ENCODE measurements at places on chromosomes 12 and 14. TPM values are rescaled to one million over a fixed set of nuclear protein-coding genes. Genes with fewer than 3 reads are reported as not detected.

Gene PTCSC3
- polyA plus RNA-seq = not detected

Gene INHBE
- not detected for polyA plus RNA-seq

Gene GNPNAT1
- 3.4 TPM for polyA plus RNA-seq

Gene GRIN2B
- 0.04 TPM for polyA plus RNA-seq

Gene SLC2A13
- polyA plus RNA-seq = 1.2 TPM

Gene GNB3
- 0.94 TPM for polyA plus RNA-seq

Gene DDIT3
- 43.4 TPM for polyA plus RNA-seq

Gene RTL1
- polyA plus RNA-seq = not detected

Gene PMCH
- polyA plus RNA-seq = 0.80 TPM

- no peak for DNase-seq
Measured at GRCh38 chr12:118065380-118065779, 4.4 kb upstream of the WSB2 start.

DNA sequence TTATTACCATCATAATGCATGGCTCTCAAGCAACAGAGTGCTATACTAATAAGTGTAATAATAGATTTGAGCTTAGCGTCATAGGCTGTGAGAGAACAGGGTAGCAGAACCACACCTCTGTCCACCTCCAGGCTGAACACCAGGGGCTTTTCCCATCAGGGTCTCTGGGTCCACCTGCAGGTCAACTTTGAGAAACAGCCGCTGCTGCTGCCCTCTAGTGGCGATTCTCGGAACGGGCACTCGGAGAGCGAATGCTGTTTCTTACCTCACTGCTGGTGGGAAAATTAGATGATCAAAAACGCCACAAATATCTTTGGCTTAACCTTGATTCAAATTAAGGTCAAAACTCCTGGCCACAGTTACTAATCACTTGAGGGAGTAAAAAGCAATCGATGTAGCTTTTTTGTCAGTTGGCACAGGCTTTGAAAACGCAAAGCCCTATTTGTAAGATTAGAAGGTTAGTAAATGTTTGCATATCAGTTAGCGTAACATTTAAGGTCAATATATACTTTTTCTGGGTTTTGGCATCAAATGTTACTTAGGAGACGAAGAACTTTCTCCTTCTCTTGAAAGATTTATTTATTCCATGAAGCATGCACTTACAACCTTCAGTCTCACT, 127.9 kb upstream of the TMEM132D start:
- peak; percentile 80 for DNase-seq

- peak; percentile 14 for DNase-seq
Measured at GRCh38 chr14:96589577-96589976, 87.4 kb downstream of the PAPOLA start.

DNA sequence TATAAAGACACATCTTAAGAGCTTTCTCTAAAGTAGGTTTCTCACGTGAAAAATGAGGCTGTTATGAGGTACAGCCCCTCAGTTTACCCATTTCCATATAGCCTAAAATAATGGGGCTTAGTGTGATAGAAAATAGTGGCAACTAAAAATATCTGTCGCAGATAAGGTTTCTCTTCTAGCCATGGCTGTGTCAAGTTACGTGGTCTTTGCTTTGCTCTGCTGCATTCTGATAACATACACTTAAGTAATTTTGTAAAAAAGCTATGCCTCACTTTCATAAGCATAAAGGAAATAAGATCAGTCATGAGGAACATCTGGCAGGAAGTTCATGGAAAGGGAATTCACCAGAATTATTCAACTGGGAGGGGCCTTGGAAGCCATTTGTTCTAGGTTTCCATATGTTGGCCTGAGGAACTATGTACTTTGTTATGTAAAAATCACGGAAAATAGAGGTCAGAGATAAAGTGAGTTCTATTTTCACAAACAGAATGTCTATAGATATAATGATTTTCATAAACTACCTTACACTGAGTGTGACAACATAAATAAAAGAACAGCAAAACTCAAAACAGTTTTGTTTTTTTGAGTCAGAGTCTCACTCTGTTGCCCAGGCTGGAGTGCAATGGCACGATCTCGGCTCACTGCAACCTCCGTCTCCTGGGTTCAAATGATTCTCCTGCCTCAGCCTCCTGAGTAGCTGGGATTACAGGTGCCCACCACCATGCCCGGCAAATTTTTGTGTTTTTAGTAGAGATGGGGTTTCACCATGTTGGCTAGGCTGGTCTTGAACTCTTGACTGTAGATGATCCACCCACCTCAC, 195.6 kb upstream of the KRR1 start:
- DNase-seq = no peak

- DNase-seq = no peak
Measured at GRCh38 chr12:44968965-44969364, 81.9 kb downstream of the DBX2 start.

- no peak for DNase-seq
Measured at GRCh38 chr12:18224745-18225144, 36.6 kb upstream of the PIK3C2G start.

GRCh38 chr12:123962513-123962912, 10.1 kb downstream of the CCDC92 start:
- DNase-seq = no peak

- DNase-seq = peak; percentile 60
Measured at GRCh38 chr12:131218026-131218922, 264.6 kb downstream of the ADGRD1 start.

DNA sequence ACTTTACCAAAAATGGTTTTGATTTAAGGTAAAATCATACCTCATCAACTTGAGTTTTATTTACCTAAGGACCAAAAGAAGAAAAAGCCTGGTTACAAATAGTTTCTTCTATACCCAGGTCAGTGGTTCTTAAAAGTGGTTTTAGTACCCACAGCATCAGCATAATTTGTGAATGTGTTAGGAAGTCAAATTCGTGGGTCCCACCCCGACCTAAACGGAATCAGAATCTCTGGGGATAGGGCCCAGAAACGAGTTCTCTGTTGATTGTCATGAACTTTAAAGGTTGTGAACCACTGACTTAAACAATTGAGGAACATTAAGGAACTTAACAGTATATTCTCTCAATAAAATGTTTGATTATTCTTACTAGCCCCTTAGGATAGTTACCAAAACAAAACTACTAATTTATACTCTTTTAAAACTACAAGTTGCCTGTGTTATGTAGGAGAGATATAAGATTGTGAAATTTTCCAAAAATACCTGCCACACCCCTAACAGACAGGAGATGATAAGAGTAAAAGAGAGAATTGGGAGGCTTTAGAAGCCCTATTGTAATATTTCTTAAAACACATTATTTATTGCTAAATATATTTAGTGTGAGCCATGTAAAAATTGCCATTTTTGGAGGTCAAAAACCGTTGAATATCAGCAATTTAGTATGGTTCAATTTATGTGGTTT, 669 bp upstream of the SLC25A21 start:
- no peak for DNase-seq

DNA sequence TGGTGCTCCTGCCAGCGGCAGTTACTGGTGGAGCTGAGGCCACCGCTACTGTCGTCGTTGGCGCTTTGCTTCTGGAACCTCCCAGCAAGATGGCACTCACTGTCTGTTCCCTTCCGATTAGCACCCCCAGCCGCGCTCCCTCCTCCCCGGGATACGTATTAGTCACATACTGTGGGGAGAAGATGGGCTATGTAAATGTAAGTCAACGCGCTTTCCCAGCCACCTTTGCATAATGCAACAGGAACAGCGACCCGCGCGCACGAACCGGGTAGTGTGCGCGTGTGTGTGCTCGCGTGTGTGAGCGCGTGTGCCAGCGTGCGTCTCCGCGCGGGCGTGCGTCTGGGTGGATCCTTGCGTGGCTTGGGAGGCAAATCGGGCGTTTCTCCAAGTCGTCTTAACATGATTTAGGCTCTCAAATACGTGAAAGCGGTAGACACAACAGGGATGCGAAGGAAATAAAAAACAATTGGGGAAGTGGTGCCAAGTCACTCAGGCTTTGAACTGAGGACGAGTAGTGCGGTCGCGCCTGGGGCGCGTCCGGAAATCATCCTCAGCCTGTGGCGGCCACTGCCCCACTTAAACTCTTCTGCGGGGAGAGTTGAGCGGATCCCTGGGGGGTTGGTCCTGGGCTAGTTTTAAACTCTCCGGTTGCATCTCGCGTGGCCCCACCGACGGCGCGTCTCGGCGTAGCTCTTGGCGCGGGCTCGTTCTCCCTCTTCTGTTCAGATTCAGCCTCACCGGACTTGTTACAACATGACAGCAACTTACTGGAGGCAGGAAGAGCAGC, 1.8 kb downstream of the FLRT2 start:
- peak; percentile 79 for DNase-seq

- no peak for DNase-seq
Measured at GRCh38 chr14:68873376-68873775, 80.5 kb upstream of the ZFP36L1 start.

GRCh38 chr14:68405961-68406360, 386.9 kb downstream of the ZFP36L1 start:
- DNase-seq = no peak

- no peak for DNase-seq
Measured at GRCh38 chr12:12428961-12429657, 72.2 kb downstream of the BORCS5 start.

DNA sequence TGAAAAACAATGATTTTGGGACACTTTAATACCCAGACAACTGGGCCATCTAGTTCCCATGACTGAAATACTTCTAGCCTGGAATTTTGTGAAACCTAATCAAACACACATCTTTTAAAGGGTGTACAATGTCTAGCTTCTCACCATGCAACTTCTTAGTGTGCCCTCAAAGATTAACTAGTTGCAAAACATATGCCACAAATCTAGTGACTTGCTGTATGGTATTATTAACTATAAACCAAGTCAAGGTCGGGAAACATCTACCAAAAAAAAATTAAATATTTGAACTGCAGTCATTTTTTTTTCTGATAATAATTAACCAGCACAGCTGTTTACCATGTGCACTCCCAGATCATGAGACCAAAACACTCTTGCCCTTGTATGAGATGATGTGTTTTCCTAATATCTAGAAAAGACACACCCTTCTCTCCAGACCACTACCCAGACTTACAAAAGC, 171.8 kb upstream of the FOXN3 start:
- no peak for DNase-seq

- DNase-seq = peak; percentile 100
Measured at GRCh38 chr14:73759714-73760597, 45.8 kb upstream of the PNMA1 start.

- DNase-seq = no peak
Measured at GRCh38 chr14:79197516-79197915, 1013.8 kb downstream of the DIO2 start.

GRCh38 chr12:118357257-118358007, 15.3 kb downstream of the TAOK3 start:
- no peak for DNase-seq

GRCh38 chr14:85811340-85811739, 281.4 kb downstream of the FLRT2 start:
- DNase-seq = no peak

DNA sequence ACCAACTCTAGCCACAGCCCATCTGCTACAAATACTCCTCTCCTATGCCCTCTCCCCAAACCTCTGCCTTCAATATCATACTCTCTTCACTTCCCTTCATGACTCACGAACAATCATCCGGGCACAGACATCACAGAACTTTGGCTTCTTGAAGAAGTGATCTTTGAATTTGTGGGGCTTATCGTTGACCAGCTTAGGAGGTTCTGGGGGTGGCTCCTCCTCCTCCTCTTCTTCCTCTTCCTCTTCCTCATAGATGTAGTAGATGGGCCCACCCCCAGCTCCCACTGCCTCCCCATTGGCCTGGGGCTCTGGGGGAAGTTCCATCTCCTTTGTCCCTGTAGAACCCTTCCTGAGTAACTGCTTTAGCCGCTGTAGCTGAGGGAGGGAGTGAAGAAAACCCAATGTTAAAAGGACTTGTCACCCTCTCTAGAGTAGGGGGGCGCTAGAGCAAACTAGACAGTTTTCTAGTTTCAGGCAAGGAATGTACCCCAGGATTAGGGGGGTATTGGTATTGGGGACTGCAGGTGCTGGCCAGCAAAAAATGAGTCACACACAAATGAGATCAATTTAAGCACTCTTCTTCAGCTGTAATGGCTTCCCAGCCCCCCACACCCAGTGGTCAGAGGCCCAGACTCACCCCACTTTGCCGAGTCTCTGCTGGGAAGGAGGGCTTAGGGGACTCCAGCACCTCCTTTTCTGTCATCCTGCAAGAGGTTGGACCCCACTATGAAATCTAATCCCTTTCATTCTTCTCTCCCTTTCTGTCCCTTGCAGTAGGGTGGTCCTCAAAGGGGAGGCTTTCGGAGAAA, 1.8 kb downstream of the STAC3 start:
- no peak for DNase-seq
